Right atrium auricular region (tissue), 2 donors: ENCODE measurements at places on chromosomes 3 and 15. TPM values are rescaled to one million over a fixed set of nuclear protein-coding genes. Genes with fewer than 3 reads are reported as not detected.

GRCh38 chr3:12413721-12414255 is 70.5 kb upstream of the TSEN2 start:
- DNase-seq = no peak

DNA sequence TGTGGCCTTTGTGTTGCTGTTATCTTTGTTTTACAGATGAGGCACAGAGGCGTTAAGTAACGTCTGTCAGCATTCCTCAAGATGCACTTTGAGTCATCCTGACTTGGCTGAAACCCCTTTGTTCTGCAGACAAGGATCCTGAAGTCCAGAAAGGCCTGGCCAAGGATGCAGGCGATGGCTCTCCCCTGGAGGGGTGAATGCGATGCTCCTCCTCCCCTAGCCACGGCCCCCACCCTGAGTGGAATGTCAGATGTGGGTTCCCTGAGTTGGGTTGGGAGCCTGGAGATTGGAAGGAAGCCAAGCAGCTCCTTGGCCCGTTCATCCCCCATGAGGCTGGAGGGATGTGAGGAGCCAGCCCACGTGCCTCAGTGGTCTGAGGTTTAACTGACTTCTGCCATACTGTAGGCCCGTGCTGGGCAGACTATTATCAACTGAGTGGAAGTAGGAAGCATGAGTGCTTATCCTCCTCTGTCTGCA is 43.3 kb downstream of the POMGNT2 start:
- peak; percentile 57 for DNase-seq

- DNase-seq = no peak
Observed at GRCh38 chr15:77865106-77865610, 212.4 kb downstream of the TBC1D2B start.

DNA sequence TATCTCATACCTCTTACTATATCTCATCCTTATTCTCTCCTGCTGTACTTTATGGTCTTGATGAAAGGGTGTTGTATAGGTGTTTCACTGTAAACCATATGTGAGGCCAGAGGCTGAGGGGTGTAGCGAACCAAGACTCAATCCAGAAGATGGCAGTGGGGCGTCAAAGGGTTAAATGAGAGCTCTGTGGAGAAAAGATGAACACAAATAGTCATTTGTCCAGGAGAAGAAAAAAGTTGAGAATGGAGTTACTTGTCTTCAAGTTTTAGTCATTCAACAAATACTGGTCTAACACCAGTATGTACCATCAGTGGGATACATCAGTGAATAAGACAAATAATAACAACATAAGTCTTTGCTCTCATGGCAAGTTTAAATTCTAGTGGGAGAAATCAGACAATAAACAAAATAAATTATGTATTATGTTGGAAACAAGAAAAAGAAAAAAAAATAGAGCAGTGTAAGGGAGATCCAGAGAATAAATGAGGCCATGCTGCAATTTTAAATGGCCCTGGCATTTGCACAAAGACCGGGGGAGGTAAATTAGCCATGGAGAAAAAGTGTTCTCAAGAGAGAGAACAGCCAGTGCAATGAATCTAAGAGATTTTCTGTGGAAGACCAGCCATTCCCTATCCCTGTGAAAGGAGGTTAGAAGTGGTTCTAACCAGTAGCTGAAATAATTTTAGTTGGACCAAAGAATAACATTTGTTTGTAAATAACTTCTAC is 77.0 kb upstream of the UMPS start:
- no peak for DNase-seq

DNA sequence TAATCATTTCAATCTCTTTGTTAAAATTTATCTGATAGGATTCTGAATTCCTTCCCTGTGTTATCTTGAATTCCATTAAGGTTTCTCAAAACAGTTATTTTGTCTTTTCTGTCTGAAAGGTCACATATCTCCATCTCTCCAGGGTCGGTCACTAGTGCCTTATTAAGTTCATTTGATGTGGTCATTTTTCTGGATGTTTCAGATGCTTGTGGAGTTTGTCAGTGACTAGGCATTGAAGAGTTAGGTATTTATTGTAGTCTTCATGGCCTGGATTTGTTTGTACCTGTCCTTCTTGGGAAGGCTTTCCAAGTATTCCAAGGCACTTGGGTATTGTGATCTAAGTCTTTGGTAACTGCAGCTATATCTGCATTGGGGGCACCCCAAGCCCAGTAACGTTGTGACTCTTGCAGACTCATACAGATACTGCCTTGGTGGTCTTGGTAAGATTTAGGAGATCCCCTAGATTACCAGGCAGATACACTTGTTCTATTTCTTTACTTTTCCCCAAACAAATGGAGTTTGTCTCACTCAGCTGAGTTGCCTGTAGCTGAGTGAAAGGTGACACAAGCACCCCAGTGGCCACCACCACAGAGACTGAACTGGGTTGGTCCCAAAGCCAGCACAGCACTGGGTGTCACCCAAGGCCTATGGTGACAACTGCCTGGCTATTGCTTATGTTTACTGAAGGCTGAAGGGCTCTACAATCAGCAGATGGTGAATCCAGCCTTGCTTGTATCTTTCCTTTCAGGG is 18.9 kb upstream of the SLC27A2 start:
- no peak for DNase-seq

The PLCD1 gene
- total RNA-seq = 15.5 TPM

The ABHD5 gene
- total RNA-seq = 16.4 TPM

- DNase-seq = no peak
Observed at GRCh38 chr3:177421481-177421785, 224.2 kb upstream of the TBL1XR1 start.

The GRAMD1C gene
- 1.2 TPM for total RNA-seq

The KY gene
- total RNA-seq = 0.59 TPM

DNA sequence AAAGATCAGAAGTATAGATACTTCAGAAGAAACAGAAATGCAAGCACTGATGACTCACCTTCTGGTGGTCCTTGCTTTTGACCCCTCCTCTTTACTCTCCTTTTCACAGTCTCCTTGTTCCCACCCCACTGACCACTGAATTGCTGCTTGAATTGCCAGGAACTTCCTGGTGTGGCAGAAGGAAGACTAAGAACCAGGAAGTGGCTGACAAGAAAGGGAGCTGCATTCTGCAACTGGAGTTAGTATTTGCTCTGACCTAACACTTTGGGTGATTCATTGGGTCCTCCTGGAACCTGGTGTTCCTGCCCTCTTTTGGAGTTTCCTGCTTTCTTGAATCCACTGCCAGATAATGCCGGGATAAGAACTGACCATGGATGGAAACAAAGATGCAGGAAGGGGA is 23.0 kb downstream of the KY start:
- no peak for DNase-seq
